ENCODE measurements at places on chromosomes 5 and 9.

DNA sequence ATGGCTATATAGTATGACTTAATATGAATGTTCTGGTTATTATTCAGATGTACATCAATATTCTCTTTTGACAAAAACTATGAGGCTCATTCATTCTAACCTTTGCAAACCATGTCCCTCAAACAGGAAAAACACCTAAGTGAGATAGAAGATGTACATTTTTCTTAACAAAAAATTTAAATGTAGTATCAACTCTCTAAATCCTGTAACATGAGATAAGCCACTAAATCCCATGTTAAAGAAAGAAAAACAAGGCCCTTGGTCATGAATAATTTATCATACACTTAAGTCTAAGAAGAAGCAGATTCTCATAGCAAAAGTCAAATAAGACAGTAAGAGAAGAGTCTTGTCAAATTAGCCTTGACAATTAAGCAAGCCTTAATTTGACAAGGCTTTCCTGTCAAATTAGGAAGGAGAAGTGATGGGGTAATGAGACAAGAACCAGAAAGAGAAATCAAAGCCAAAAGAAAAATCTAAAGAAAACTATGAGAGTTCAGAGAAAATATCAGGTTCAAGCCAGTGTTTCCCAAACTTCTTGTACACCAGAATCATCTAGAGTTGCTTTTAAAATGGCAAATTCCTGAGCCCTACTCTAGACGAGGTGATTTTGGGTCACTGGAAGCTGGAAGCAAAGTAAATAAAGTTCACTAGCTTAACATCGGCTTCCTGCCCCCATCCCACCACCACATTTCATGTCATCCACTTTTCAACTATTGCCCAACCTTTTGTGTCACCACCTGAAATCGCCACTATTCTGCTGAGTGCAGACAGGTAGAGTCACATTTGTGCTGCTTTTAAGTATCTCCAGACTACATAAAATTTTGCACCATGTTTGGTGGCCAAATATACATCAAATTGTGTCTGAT is 76.5 kb downstream of the NR6A1 start:
- no peak for DNase-seq

DNA sequence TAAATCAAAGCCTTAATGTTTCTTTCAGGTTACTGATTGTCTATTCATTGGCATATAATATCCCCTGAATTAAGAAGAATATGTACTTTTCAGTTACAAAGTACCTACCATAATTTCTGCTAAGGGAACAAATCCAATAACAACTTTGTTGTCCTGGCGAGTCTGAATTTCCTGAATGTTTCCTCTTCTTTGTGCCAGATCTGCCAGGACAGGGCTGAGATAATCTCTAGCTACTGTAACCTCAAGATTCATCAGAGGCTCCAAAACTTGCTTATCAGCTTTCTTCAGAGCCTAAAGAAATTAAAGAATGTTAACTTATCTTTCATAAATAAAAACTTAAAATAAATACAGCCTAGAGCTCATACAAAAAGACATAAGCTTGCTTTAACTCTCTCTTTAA is 37.2 kb downstream of the HEXB start:
- DNase-seq: no peak

DNA sequence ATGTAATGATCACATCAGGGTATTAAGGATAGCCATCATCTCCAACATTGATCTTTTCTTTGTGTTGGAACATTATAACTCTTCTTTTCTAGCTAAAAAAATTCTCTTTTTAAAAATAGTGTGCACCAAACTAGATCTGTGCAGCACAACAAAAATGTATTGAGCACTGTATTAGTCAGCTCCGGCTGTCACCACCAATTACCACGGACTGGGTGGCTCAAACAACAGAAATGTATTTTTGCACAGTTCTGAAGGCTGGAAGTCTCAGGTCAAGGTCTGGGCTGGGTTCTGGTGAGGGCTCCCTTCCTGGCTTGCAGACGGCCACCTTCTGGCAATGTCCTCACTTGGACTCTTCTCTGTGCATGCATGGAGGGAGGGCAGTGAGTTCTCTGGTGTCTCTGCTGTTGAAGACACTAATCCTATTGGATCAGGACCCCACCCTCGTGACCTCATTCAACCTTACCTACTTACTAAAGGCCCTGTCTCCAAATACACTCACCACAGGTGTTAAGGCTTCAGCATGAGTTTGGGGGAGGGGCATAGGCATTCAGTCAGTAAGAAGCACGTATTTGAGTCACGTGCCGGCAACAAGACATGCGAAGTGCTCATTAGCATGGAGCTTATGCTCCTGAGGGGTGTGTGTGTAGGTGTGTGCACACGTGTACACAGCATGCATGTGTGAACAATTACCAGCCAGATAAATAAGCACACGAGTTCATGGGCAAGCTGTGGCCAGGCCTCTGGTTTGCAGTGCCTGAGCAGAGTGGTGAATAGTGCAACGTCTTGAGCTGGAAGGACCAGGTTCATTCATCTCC is 89.4 kb upstream of the SH3PXD2B start:
- no peak for DNase-seq

DNA sequence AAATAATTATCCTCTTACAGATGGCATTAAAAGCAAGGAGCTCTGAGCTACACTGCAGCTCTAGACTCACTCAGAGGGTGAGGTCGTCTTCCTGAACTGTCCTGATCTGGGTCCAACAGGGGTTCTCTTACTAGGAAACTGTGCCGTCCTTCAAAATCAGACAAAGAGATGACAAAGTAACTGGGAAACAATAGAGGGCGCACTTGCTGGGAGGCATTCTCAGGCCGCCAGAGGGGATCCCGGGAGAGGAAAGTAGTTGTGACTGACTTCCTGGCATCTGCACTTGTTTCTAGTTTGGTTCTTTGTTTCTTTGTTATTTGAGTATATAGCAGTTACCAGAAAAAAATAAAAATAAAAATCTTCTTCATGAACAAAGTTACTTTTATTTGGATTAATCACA is 142.9 kb upstream of the MSX2 start:
- DNase-seq: no peak

DNA sequence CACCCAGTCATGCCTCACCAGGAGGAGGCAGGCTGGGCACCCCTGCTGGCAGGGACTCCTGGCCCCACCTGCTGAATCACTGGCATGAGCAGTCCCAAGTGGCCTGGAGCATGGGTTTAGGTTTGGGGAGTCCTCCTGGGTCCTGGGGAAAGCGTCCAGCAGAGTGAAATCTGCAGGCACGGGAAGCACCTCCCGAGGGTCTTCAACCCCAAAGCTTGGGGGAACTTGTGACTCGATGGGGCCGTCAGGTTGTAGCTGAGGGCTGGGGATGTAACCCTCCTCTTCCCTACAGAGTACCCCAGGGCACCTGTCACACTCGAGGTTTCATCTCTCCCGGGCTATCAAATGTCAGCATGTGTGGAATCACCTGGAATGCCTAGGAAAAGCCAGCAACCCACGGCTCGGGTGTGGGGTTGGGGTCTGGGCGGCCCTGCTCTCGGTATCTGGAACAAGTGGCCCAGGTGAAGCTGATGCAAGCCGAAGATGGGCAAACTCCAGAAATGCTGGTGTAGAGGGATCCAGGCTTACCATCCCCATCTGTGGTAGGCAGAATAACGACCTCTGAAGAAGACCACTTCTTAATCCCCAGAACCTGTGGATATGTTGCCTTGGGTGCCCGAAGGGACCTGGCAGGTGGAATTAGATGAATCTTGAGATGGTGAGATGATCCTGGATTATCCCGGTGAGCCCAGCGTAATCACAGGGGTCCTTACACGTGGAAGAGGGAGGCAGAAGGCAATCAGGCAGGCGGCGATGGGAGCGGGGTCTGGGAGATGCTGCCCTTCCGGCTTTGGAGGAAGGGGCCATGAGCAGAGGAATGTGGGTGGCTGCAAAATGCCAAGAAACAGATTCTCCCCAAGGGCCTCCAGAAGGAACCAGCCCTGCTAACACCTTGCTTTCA is 6.1 kb upstream of the RASGEF1C start:
- DNase-seq: no peak

GRCh38 chr5:116838011-116838536 is 263.5 kb upstream of the SEMA6A start:
- no peak for DNase-seq

DNA sequence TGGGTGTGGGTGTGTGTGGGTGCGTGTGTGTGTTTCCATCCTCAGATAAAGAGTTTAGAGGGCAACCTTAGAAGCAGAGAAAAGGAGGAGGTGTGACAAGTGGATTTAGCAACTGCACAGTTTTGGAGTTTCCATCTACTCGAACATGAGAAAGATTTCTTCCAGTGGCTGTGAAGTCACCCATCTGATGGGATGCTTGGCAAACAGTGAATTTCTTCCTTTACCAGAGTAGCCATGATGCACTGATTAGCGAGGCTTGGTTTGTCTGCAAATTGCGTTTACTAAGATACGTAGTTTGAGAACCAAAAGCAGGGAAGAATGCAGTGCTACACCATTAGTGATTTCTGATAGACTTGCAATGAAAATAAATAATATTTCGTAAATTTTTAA is 791 bp upstream of the STARD4 start:
- DNase-seq: no peak

- peak; percentile 77 for DNase-seq
Observed at GRCh38 chr5:143514616-143515335, 111.3 kb upstream of the NR3C1 start.

DNA sequence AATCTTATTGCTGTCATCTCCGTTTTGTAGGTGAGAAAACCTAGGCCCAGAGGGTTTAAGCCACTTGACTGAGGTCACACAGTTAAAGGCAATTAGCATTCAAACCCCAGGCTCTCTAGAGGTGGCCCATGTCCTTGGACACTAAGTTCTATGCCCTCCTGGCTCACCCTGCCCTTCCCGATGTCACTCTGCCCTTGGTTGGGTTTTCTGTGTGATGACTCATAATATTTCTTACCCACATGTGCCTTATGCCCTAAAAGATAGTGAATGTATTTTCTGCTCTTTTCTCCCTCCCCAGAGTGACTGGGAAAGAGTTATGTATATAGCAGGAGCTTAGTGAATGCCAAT is 174.5 kb upstream of the PITX1 start:
- DNase-seq: no peak

DNA sequence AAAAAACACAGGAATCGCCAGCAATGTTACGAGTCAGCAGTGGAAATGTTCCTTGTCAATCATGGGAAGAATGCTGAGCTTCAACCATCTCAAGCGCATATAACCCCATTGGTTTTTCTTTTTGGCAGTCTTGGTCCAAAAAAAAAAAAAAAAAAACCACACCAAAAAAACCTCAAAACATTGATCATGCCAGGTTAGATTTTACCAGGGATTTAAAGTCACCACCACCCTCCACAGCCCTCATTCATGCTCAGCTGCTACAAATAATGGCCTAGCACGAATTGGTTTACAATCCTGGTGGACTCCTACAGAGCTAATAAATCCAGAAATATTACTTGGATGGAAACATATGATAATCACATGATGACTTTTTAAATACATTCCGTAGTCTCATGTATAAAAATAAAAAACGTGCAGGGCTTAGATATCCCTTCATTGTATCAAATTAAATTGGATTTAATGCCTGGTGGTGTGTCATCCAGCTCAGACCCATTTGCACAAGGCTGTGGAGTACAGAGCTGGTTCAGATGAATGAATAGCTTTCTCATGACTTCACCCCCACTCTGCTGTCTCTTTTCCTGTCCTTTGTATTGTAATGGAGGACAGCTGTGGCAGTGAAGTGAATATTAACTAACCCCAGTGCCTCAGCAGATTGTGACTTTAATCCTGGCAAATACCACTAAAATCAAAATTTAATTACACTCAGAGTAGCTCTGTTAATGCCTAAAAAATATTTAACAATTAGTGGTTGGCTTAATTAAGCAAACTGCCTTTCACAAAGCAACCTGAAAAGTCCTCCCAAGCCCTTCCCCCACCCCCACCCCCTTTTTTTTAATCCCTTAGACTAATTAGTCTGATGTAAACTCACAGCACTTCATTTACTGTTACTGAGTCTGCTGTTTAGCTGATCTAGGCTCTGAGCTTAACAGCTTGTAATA is 626.5 kb upstream of the ZNF608 start:
- peak; percentile 60 for DNase-seq

- DNase-seq: no peak
Observed at GRCh38 chr9:88890546-88890945, 100.7 kb upstream of the S1PR3 start.

DNA sequence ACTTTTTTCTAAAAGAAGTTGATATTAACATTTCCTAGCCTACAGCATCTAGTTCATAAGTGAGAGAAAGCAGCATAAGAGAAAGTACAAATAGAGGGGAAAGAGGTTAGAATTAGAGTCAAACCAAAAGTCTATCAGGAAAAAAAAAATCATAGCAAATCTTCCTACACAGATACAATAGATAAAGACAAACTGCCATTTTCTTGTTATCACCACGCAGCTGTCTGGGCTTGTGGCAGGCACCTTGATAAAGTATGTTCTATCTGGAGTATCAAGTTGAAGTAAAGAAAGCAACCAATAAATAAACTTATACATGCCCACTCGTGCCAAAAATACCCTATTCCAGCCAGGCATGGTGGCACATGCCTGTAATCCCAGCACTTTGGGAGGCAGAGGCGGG is 5.3 kb upstream of the NR4A3 start:
- no peak for DNase-seq

GRCh38 chr5:132822650-132823480 is 7.6 kb downstream of the SHROOM1 start:
- DNase-seq: no peak

GRCh38 chr9:117044241-117044640 is 357.1 kb downstream of the TRIM32 start:
- DNase-seq: no peak

DNA sequence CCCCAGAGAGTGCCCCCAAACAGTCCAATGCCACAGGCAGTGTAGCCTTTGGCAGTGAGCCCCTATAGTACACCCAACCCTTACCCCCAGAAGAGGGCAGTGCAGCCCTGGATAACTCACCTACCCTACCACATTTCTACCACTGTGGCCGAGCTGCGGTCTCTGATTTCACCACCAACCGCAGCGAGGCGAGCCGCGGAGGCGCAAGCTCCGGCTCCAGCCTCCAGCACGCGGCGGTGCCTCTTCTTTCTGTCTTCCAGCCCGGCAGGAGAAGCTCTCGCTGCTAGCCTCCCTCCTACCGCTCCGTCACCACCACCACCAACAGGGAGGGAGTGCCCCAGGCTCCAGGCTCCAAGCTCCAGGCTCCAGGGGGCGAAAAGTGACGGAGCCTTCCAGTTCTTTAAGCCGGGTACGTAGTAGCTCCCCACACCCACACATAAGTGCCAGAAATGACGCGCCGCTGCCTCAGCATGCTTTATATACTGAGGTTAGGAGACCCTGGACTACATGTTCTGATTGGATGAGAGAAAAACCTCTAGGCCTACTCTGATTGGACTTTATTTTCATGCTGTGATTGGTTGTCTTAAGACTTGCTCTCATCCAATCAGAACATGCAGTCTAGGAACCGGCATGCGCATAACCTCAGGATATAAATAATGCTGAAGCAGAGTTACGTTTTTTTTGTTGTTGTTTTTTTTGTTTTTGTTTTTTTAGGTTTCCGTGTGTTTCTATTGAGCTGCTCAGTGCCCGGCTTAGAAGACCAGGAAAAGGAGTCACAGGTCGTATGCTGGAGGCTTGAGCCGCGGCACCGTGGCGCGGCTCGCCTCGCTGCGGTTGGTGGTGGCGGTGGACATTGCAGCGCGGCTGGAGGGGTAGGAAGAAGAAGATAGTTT is at the start of gene PCAT7:
Gene PCAT7 (plus strand): TSS at position 645 of the 893 bp plus-strand sequence.
- DNase-seq: peak; percentile 45

- DNase-seq: no peak
Observed at GRCh38 chr9:75601280-75601679, 289.2 kb upstream of the PCSK5 start.

GRCh38 chr9:87800456-87800855 is 74.5 kb downstream of the CTSL start:
- DNase-seq: no peak

- DNase-seq: no peak
Observed at GRCh38 chr9:38127271-38127839, 58.3 kb upstream of the SHB start.

- DNase-seq: peak; percentile 20
Observed at GRCh38 chr5:151318850-151319732, 15.5 kb upstream of the SLC36A3 start.

Data from AG10803 (cell line).